ENCODE measurements at places on chromosomes 7 and 10.

- DNase-seq = peak; percentile 37
These were observed 671 bp upstream of the ATAD1 start for GRCh38 chr10:87818505-87819288.

DNA sequence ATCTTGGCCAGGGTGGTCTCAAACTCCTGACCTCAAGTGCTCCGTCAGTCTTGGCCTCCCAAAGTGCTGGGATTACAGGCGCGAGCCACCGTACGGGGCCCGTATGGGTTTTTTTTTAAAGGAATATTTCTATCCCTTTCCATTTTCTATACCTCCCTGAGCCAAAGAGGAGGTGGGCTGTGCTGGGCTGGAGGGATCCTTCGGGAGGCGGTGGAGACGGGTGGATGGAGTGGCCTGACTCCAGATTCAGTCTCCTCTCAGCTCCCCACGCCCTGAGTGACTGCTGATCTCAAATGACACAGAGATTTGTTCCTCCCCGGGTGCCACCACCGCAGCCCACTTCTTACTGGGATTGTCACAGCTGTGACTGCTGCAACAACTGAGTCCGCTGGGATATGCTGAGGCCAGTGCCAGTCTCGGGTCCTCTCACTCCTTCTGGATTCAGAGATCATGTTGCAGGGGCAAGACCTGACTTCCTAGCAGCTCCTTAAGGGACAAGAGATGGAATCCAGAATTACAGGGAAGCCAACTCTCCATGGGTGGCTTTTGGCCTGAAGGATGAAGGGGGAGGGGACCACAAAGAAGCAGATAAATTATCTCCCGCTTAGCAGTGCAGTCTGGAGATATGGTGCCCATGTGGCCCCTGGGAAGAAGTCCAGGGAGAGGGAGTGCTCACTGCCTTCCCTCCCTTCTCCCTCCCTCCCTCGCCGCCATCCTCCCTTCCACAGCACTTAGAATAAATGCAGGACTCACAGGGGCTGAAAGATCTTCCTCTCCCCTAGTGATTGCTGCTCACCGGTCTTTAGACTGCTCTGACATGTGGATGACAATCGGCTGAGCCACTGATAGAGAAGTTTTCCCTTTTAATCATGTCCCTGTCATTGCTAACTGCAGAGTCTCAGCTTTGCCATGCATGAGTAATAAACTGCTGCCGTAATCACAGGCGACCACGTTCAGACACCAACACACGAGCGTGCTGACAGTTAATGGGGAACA is 14.3 kb downstream of the GALNT17 start:
- DNase-seq = no peak

- DNase-seq = no peak
These were observed 9.2 kb upstream of the SP8 start for GRCh38 chr7:20795881-20796280.

DNA sequence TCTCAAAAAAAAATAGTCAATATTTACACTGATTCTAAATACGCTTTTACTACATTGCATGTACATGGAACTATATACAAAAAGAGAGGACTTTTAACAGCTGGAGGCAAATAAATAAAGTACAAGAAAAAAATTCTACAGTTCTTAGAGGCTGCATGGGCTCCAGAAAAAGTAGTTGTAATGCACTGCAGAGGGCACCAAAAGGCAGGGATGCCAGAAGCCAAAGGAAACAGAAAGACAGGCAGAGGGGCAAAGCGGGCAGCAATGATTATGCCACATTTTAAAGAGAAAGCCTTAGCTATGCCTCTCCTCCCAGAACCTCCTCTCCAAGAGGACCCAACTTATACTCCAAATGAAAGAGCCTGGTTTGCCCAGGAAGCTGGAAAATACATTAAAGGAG is 11.6 kb upstream of the ADCK2 start:
- no peak for DNase-seq

GRCh38 chr7:19944363-19945120 is 171.1 kb upstream of the TMEM196 start:
- DNase-seq = no peak

GRCh38 chr10:514137-514671 is 175.3 kb downstream of the DIP2C start:
- DNase-seq = no peak

Measured in stimulated activated CD4-positive, alpha-beta T cell treated with anti-CD3 and anti-CD28 coated beads, TNF-alpha, amount 100 ng/mL, for 48 hours (primary cell).